ENCODE measurements at places on chromosomes 12 and 14.
A peak's percentile ranks its signal among the peaks of the same experiment; 100 is the strongest.

GRCh38 chr14:30678926-30679431, 56.9 kb downstream of the SCFD1 start:
- no peak for DNase-seq

DNA sequence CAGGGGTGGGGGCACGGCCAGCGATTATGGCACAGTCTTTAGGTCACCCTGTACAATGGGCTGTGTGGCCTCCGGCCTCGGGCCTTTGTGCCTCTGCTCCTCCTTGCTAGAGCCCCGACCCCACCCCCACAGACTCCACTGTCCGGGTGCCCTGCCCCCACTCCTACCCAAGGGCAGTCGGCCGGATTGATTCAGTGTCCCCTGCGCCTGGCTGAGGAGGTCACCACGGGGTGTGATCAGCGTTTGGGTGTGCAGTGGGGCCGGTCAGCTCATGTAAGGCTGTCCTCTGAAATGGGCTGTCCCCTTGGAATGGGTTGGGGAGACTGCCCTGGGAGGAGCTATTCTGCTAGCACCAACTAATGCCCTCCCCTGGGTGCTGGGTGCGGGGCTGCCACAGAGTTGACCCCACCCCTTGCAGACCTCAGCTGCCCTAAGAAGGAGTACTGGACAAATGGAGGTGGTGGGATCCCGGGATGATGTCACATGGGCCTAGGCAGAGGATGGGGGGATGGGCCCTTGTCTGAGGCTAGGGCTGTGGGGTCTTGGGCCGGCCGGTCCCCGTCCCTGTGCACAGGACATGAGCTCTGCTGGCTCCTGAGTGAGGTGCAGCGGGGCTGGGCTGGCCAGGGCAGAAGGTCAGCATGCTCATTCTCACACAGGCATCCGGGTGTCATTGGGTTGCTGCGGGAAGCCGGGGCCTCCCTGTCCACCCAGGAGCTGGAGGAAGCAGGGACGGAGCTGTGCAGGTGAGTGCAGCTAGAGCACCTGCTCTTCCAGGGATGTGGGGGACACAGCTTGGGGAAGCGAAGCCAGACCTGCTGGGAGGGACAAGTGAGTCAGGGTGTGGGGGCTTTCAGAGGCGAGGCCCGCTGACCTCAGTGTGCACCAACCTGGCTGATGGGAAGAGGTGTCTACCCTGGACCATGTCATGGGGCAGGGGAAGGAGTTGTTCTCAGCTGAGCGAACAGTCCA, 23.4 kb downstream of the ASPG start:
- DNase-seq: no peak

GRCh38 chr14:78997811-78998210, 827.6 kb downstream of the NRXN3 start:
- no peak for DNase-seq

- peak; percentile 75 for DNase-seq
Measured at GRCh38 chr12:188910-189621, 24.9 kb downstream of the SLC6A12 start.

GRCh38 chr14:29310757-29311156, 544.2 kb downstream of the FOXG1 start:
- DNase-seq: no peak

DNA sequence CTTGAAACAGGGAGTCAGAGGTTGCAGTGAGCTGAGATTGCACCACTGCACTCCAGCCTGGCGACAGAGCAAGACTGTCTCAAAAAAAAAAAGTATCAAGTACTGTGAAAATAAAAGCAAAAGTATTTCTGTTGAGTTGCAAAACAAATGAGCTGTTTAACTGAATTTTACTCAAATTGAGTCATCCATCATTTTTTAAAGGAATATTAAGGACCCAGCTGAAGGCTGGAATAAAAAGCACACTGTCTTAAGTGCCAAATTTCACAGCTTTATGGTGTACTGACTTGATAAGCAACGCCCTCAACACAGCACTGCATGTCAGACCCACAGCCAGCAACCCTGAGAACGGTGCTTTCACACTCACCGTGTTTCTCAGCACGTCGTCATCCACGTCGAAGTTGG, 57.9 kb downstream of the AMN start:
- no peak for DNase-seq

- DNase-seq: peak; percentile 53
Measured at GRCh38 chr12:51351913-51352532, 5.5 kb upstream of the CELA1 start.

DNA sequence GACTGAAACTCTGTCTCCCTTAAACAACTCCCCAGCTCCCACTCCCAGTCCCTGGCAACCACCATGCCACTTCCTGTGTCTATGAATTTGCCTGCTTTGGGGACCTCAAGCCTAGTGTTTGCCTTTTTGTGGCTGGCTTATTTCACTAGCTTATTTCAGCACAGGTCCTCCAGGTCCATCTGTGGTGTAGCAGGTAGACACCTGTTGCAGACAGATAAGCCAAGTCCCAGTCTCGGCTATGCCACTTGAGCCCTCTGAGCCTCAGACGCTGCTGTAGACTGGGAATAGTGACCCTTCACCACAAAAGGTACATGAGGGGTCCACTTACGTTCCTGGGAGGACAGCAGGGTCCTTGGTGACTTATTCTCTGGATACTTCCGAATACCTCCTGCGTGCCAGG, 24.4 kb upstream of the KLC1 start:
- DNase-seq: no peak

DNA sequence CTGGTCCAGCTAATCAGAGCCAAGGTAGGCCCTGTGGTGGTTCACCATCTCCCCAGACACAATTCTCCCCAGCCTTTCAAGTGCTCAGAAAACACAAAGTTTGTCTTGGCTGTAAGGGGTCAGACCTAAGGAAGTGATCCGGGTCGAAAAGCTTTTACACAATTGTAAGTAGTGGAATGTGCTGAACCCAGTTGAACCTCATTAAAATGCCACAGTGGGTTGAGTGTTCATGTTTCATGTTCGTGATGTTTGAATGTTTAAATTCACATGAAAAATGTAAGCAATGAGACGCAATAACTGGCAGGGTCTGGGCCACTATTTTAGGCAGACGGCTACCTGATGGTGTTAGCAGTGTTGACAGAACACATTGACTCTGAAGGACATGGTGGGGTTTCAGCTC, 60.9 kb upstream of the JDP2 start:
- no peak for DNase-seq

- DNase-seq: no peak
Measured at GRCh38 chr12:50221228-50222008, 54.2 kb upstream of the CERS5 start.

DNA sequence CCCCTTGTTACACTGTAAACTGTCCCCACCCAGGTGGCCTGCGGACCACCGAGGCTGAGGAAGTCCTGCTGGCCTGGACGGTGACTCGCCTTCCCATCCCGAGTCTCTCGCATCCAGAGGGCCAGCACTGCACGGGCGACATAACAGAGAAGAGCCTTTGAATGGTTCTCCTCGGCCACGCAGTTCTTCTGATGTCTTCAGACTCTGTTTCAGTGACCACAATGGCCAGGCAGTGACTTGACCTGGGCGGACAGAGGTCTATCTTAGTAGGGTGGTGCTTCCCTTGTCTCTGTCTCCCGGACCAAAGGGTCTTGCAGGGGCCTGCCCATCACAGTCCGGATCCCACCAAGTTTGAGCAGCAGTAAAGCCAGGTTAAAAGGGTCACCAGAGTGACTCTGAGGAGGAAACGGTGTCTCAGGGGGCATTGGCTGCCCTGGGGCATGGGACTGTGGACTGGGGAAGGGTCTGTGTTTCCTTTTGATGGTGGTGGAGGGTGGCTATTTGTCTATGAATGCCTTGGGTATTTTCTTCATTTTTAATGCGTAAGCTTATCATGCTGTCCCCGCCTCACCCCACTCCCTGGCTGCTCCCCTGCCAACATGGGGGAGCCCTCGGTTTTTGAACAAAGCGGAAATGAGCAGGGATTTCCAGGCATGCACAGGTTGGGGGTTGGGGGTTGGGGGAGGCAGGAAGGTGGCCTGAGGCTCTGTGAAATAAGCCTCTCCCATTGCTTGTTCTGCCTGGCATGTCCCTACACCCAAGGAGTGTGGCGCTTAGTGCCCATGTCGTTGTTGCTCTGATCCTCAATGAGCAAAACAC, 10.3 kb downstream of the KRT85 start:
- DNase-seq: no peak

DNA sequence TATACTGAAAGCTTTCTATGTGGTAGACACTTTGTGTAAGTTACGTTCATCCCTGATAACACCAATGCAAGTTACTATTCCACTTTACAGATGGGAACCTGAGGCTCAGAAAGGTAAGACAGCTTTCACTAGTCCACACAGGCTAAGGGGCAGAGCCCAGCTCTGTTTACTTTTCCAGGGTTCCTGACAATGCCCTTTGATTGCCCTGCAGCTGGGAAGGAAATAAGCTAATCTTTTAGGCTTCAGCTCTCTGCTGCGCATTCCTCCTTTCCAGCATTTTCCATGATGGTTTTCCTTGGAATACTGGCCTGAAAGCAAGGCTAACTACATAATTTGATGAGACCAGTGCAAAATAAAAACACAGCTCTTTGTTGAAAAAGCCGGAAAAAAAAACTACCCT, 185.7 kb upstream of the BTG1 start:
- peak; percentile 25 for DNase-seq

- no peak for DNase-seq
Measured at GRCh38 chr12:52670961-52671360, 9.2 kb downstream of the KRT1 start.

GRCh38 chr12:50085615-50086072, 502 bp downstream of the SMARCD1 start:
- DNase-seq: no peak

GRCh38 chr12:131264635-131265034, 310.9 kb downstream of the ADGRD1 start:
- no peak for DNase-seq

DNA sequence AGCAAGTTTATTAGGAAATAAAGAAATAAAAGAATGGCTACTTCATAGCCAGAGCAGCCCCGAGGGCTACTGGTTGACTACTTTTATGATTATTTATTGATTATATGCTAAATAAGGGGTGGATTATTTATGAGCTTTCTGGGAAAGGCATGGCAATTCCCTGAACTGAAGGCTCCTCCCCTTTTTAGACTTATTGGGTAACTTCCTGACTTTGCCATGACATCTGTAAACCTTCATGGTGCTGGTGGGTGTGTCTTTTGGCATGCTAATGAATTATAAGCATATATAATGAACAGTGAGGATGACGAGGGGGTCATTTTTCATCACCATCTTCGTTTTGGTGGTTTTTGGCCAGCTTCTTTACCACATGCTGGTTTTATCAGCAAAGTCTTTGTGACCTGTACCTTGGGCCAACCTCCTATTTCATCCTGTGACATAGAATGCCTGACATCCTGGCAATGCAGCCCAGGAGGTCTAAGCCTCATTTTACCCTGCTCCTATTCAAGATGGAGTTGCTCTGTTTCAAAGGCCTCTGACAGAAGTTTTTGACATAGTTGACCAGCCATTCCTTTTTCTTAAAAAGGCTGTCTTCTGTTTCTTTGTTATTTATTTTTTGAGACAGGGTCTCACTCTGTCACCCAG, 11.1 kb upstream of the PTGES3 start:
- no peak for DNase-seq

DNA sequence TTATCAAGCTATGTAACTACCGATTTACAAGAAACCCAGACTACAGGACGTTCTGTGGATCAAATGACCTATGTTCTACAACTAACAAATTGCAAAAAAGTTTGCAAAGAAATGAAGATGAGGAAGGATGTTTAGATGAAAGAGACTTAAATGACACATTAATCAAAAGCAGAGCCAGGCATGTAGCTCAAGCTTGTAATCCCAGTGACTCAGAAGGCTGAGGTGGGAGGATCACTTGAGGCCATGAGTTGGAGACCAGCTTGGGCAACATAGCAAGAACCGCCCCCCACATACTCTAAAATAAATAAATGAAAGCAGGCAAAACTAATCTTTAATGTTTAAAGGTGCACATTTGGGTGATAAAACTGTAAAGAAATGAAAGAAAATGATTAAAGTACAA, 331.9 kb downstream of the BTG1 start:
- no peak for DNase-seq

DNA sequence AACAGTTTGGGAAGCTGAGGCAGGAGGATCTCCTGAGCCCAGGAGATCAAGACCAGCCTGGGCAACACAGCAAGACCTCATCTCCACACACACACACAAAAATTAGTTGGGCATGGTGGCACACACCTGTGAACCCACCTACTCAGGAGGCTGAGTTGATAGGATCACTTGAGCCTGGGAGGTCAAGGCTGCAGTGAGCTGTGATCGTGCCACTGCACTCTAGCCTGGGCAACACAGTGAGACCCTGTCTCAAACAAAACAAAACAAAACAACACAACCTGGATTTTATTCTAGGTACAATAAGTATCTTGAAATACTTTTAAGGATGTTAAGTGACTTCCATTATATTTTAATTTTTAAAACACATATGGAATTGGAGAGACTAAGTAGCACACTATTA, 45.8 kb downstream of the YAF2 start:
- no peak for DNase-seq

- DNase-seq: peak; percentile 50
Measured at GRCh38 chr12:64083285-64084210, 138.5 kb downstream of the KICS2 start.

DNA sequence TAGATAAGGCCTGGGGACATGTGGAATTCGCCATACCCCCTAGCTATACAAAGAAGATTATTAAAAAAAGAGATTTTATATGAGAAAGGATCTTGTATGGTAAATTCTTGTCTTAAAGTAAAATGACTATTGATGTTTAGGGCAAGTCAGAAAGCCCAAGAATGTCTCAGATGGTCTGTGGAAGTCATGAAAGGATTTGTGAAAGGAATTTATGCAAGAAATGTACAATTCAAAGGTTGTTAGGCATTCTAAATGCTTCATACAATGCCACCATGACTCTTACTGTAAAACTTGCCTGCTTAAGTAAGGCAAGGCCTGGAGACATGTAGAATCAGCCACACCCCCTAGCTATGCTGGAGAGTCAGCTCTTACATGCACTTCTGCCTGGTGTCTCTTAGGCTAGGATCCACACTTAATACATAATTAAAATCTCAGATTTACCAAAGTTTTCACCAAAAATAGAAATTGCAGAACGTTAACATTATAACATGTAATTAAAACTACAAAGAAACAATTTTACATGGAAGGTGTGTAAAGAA, 8.9 kb upstream of the ETNK1 start:
- DNase-seq: no peak

DNA sequence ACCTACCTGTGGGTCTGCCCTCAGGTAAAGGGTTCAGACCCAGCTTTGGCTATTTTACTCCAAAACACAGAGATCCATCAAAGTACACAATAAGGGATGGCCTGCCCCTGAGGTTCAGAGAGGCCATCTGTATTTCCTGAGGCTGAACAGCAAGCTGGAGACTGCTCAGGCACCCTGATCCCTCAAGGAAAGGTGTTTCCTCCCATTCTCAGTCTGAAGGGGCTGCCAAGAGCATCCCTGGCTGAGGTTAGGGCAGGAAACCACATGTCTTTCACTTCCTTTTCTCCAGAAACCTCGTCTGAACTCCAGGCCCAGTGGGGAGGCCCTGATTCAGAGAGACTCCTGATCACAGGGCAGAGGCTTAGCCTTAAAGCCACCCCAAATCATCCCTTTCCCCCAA, 1.5 kb downstream of the RILPL1 start:
- DNase-seq: no peak
